NCI-H1694 (cell line): ENCODE measurements at places on chromosomes 6 and 20.

DNA sequence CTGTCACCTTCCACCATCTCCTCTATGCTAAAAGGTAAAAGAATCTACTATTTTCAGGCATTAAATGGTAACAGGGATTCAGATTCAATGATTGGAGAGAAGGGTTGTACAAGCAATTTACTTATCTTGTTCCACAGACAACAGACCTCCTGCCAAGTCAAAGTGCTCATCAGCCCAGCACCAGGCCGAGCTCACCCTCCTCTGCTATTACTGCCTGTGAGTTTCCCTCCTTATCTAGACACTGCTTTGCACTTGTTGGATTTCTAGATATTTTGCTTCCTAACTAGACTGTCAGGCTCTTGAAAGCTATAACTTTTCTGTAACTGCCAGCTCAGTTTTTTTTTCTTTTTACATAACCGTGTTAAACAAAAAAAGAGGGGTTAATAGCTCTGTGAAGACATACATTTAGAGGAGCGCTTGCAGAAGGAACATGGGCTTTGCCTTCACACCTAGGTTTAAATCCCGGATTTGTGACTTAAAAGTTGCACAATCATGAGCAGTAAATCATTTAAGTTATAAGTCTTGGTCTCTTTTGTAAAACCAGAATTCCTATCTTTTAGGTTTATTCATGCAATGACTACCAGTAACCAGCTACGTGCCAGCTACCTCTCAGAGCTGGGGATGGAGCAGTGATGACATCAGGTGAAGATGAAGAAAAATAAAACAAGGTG, 1.1 kb upstream of the FAM162B start:
- DNase-seq: no peak

DNA sequence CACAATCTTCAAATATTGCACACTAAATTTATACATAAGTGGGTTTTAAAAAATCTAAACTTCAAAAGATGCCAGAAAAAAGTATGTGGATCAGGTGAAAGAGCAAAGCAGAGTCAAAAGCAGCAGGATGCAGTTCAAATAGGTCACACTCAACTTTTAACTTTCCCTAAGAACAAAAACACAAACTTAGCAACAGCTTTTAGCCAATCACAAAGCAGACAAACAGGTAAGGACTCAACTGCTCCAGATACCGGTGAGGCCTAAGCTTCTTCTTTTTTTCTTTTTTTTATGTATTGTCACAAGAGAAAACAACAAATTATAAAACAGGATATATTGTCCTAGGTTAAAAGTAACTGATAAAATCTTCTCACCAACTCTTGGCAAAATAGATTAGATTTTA, 74.7 kb downstream of the SESN1 start:
- DNase-seq: no peak

GRCh38 chr6:91813641-91814040, 1226.8 kb upstream of the MAP3K7 start:
- DNase-seq: no peak

DNA sequence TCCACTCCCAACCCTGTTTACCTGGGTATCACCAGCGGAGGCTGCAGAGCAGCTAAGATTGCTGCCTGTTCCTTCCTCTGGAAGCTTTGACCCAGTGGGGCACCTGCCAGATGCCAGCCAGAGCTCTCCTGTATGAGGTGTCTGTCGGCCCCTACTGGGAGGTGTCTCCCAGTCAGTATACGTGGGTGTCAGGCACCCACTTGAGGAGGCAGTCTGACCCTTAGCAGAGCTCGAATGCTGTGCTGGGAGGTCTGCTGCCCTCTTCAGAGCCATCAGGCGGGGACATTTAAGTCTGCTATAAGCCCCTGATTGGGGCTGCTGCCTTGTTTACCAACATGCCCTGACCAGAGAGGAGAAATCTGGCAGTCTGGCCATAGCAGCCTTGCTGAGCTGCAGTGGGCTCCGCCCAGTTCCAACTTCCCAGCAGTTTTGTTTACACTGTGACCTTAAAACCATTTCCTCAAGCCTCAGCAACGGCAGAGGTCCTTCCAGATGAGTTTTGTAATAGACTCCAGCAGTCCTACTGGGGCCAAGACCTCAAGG, 2.8 kb downstream of the RAET1E start:
- DNase-seq: no peak

DNA sequence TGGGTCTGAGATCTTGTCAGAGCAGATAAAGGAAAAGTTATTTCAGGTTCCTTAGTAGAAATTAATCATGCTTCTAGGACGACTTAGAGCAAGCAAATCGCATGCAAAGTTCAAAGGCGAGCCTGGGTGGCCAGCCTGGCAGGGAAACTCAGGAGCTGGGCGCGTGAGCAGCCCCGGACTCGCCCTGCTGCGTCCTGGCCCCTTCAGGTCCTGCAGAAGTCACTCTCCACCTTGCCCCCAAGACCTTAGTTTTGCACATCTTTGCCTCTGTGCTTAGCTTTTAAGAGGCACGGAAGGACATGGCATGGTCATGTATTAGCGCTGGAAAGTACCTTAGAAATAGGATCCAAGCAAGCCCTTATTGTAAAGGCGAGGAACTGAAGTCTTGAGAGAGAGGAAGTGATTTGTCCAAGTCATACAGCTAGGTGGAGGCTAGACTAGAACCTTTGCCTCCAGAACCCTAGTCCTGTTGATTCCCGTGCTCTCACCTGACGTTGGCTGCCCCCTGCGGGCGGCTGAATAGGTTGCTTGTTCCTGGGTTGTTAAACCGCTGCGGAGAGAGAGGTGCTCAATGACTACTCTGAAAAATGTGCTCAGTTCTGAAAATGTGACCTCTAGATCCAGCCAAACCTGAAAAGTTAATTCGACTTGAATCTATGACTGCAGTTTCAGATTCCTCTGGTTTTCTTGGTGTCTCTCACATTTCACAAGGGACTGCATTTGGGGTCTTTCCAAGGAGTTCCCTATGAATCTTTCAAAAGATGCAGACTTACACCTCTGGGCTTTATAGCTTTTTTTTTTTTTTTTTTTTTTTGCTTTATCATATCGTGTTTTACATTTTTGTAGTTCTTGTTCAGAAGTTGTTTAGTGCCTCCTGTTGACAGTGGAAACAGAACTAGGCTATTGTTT, 2.7 kb downstream of the MYB start:
- no peak for DNase-seq

- no peak for DNase-seq
Observed at GRCh38 chr6:163720005-163720404, 305.5 kb downstream of the QKI start.

DNA sequence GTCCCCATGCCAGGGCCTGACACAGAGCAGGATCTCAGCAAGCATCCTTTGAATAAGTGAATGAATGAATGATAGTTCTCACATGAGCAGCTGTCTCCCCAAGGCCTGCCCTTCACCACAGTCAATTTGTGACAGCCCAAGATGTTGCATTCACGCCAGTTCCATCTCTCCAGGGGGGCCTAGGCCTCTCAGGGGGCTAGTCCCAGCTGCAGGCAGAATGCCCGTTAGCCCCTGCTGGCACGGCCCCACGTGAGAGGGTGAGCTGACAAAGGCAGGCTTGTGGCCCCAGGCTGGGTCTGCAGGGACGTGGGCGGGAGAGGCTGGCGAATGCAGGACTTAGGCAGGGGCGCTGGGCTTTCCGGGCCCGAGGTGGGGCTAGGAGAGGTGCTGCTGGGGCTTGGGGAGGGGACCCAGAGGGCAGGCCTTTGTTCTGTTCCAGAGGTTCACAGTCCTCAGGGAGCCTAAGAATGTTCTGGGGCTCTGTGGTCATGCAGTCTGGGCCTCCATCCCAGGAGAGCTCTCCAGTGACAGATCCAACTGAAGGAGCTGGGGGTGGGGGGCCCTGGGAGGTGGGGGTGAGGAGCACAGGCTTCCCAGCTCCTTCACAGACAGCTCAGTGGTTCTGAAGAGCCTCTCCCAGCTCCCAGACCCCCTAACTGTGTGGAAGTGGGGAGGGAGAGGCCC, 30.5 kb upstream of the TLDC2 start:
- no peak for DNase-seq

- DNase-seq: no peak
Observed at GRCh38 chr20:38110525-38111178, 54.4 kb downstream of the TGM2 start.

GRCh38 chr6:30238178-30238795, 25.1 kb upstream of the TRIM26 start:
- no peak for DNase-seq

- no peak for DNase-seq
Observed at GRCh38 chr6:44837255-44837654, 449.7 kb downstream of the CDC5L start.

GRCh38 chr6:149250951-149251350, 66.6 kb upstream of the TAB2 start:
- DNase-seq: no peak

- no peak for DNase-seq
Observed at GRCh38 chr6:35058865-35059522, 82.1 kb downstream of the TCP11 start.

DNA sequence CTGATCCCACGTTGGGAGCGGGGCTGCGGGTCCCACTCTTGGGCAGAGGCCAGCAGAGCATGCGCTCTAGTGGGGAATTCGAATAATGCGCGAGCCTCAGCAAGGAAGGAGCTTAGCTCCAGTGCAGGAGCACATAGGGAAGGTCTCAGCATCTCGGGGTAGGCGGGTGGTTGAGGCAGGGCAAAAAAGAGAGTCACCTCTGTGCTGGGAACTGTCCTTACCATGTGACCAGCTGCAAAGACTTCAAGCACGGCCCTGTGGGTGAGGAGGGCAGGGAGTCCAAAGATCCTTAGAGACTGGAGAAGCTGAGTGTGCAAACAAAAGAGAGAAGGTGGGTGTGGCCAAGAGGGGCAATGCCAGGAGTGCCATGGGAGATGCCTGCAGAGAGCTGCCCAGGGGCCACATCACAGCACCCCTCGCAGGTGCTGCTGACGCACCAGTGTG, 79.2 kb upstream of the CD93 start:
- no peak for DNase-seq

DNA sequence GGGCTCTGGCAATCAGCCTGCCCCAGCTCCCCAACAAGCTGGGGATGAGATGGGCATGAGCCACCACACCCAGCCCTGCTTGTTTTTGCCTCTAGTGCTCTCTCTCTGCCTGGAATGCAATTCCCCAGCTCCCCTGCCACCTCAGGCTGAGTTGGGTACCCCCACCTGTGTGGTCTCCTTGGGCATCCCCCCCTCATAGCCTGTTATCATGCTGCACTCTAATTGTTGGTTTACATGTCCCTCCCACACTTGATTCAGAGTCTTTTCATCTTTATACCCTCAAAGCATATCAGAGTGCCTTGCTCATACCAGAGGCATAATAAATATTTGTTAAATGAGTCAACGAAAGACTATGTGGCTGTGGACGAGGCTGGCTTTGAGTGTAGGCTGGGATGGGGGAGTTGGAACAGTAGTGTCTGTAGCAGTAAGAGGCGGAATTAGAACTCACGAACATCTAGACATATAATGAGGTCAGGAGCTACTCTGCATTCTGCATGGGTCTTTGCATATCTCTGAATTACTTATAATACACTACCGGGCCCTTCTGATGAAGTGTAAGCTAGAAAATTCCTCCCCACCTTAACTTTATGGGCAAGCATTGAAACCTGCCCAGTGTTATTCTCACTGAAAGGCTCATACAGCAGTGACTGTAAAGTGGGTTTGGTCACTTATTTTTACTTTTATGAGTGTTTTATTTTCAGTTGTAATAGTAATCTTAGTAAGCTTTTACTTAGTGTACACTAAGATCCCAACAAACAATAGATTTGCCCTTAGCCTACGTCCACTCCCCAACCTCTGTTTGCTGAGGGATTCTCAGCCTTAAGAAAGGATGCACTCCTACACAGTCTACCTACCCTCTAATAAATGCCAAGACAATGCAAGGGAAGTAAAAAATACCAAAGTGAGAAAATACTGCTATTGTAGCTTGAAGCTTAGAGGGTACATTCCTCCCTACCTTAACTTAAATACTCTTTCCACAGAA, 58.7 kb downstream of the EDN1 start:
- no peak for DNase-seq

DNA sequence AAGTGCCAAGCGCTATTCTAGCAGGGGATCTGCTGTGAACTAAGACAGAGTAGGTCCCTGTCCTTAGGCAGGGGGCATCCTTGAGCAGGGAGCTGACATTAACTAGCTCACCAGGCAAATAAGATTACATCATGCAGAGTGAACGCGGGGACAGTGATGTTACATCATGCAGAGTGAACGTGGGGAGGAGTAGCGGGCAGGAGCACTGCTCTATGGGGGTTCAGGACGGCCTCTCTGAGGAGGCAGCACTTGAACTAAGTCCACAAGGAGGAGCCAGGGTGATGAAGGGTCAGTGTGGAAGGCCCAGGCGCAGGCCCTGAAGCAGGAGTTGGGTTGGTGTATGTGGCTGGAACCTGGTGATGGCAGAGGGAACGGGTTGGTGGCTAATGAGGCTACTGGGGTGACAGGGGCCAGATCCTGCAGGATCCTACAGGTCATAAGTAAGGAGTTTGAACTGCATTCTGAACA, 38.7 kb downstream of the KAT14 start:
- DNase-seq: no peak

DNA sequence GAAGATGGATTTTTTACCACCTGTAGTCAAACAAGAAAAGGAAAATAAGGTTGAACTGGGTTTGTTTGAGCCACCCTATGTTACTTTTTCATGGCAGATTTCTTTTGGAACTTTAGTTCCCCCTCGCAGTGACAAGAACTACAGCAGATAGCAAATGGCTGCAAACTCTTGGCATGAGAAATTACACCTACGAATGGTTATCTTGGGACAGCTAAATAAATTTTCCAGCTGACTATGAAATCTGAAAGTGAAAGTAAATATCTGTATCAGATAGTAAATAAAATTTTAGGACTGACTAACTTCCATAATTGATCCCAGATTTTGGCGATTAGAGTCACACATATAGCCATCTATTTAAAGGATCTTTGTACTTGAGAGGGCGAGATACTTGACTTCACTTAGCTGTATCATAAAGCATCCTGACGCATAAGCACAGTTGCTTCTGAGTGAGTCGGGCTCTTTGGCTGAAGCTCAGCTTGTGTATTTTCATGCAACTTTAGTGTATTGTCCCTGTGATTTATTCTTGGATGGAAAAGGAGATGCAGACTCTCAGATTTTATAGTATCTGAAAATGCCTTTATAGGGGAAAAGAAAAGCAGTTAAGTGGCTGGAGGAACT, 125.3 kb upstream of the B3GAT2 start:
- DNase-seq: no peak

- no peak for DNase-seq
Observed at GRCh38 chr20:32507998-32508774, 76.9 kb downstream of the NOL4L start.

GRCh38 chr6:53691252-53691651, 25.7 kb upstream of the KLHL31 start:
- no peak for DNase-seq

DNA sequence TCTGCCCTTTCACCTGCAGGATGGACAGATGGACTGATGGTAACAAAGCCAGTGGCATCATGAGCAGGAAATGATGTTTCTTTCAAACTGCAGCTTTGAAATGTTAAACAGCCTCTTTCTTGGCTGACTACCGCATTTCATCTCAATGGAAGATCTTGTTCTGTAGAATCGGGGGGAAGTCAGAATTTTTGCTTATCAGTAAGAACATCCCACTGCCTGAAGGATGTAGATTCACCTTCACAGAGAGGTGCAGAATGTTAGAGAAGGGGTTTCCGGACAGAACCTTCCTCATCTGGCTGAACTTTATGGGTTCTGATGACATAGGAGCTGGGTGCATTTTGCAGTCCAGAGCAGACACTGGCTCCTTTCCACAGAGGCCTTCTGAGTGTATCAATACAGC, 32.7 kb downstream of the GGTLC1 start:
- DNase-seq: no peak
